ENCODE measurements at places on chromosomes 3 and 15.

- DNase-seq = no peak
These were observed 182.2 kb downstream of the FNDC3B start for GRCh38 chr3:172221547-172221946.

DNA sequence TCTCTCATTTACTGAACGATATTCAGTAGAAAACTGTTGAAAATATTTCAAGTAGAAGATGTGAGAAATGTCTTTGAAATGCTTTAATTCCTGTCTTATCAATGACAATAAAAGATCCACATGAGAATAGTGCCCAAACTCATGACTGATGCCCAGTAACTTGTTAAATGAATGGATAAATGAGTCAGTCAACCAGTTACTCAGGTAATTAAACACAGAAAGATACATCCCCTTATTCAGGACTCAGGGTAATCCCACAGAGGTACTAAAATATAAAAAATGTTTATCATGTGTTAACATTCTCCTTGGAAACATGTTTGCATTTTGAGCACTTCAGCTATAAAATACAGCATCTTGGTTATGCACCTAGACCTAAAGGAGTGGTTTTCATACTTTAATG lies 169.5 kb downstream of the MBNL1 start:
- no peak for DNase-seq

- DNase-seq = peak; percentile 22
These were observed 3.7 kb upstream of the SLC41A3 start for GRCh38 chr3:126087552-126088175.

DNA sequence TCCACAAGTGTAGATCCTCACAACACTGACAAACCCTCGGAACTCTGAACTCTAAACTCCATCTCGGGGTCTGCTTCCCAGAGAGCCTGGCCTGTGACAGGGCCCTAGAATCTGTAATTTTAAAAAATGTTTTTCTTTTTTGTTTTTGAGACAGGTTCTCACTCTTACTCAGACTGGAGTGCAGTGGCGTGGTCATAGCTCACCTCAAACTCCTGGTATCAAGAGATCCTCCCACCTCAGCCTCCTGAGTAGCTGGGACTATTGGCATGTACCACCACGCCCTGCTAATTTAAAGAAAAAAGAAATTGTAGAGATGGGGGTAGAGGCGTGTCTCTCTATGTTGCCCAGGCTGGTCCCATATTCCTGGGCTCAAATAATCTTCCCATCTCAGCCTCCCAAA lies 26.2 kb downstream of the CRABP1 start:
- DNase-seq = no peak
